ENCODE measurements at places on chromosomes 1 and 21.

- no peak for DNase-seq
Measured at GRCh38 chr1:106458866-106459265, 597.6 kb upstream of the PRMT6 start.

GRCh38 chr21:40177979-40178378 is 310.7 kb downstream of the PCP4 start:
- DNase-seq, result no peak

DNA sequence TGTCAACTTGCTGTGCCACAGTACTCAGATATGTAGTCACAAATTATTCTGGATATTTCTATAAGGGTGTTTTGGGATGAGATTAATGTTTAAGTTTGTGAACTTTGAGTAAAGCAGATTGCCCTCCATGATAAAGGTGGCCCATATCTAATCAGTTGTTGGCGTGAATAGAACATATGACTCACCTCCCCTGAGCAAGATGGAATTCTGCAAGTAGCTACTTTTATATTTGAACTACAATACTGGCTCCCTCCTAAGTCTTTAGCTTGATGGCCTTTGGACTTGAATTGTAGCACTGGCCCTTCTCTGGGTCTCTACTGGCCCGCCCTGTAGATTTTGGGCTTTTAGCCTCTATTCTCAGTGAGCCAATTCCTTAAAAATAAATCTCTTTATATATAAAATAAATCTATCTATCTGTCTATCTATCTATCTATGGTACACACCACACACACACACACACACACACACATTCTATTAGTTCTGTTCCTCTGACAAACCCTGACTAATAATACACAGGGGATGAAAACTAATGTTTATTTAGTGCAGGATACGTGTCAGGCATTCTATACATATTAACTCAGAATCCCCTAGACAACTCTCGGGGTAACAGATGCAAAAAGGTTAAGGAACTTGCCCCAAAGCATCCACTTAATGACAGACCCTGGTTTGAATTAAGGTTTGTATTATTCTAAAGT is 37.9 kb upstream of the PDC start:
- no peak for DNase-seq

GRCh38 chr1:153447498-153448170 is 12.8 kb downstream of the S100A7 start:
- DNase-seq, result no peak

GRCh38 chr1:113784104-113784779 is 25.0 kb upstream of the PHTF1 start:
- DNase-seq, result no peak

- no peak for DNase-seq
Measured at GRCh38 chr1:117511273-117511672, 94.6 kb upstream of the TENT5C start.

DNA sequence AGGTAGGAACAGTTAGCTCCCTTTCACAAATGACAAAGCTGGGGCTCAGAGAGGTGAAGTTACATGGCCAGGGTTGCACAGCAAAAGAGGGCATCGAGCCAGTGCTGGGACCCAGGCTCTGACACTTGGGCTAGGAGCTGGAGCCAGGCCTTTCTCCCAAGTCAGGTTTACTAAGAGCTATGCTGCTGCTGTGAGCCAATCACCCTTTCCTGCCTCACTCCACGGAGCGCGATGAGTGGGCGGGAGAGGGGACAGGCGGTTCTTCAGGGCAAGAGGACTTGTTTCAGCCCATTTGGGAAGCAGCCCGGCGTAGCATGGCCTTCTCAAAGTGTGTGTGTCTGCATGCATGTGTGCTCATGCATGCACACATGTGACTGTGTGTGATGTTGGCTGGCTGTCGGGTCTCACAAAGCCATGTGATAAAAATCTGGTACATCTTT is 10.6 kb downstream of the ID3 start:
- no peak for DNase-seq

DNA sequence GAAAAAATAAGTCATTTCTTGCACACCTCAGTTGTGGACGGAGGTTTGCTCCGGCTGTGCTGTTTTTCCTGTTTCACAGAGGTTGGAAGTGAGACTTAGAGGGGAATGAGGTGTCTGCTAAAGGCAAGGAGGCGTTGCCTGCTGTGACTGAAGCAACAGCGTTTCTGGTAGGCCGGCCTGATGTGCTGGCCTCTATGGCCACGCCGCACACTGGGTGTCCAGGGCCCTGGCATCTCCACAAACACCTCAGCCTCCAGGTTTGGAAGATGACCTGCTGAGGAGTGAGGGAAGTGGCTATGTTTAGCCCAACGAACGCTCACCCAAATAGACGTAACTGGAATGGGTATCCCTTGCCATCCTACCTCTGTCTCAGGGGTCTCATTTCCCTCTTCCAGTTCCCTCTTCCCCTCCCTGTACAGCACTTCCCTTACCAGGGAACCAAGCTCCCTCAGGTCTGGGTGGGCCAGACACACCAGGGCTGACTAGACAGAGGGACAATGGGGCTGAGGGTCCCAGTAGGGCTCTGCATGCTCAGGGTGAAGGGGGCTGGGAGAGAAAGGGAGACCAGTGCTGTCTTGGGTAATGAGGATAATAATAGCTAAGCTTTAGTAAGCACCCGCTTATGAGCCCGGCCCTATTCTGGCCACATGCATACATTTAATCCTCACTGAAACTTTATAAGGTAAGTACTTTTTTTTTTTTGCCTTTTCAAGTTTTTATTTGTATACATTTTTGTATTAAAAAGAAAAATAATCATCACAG is 11.9 kb downstream of the CACNA1S start:
- DNase-seq, result no peak

DNA sequence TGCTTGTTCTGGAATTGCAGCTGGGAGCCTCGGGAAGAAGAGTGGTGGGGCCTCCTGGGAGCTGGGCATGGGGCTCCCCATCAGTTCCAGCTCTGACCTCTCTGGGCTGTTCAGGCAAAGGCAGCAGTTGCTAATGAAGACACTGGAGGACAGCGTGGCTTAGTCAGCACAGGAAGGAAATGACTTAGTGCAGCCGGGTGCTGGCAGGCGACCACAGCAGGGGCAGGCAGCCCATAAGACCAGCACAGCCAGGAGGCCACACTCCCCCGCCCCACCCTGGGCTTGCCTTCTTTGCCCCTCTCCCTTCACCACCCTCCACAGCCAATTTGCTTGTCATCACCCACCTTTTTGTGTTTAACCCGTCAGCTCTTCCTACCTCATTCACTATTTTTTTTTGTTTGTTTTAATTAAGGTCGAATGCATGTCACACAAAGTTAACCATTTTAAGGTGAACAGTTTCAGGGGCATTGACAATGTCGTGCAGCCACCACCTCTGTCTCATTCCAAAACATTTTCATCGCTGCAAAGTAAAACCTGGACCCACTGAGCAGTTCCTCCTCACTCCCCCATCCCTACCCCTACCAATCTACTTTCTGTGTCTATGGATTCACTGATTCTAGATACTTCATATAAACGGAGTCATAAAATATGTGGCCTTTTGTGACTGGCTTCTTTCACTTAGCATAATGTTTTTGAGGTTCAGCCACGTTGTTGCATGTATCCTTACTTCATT is 10.9 kb downstream of the OLIG2 start:
- peak; percentile 25 for DNase-seq

DNA sequence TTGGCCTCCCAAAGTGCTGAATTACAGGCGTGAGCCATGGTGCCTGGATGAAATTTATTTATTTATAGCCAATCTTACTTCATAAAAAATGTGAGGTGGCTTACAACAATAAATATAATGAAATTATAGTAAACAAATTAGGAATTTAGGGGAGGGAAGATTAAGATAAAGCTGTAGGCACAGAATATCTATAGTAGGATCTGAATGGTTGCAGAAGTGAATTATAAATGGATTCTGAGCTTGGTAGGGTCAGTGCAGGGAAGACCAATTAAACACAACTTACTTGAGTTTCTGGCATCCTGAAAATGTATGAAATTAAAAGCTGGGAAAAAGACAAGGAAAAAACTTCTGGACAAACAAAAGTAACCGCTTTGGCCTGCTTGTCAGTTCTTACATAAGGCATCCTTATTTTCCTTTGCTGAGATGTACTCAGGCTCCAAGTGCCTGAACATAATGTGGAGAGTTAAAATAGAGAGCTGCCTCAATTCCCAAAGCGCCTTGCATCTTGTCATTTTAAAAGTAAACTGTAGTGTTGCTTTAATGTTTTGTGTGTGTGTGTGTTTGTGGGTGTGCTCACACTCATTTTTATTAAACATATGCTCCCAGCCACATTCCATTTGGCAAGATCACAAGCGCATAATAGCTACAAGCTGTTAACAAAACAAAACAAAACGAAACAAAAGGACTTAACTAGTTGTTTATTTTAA is 247.3 kb downstream of the S1PR1 start:
- DNase-seq, result no peak

DNA sequence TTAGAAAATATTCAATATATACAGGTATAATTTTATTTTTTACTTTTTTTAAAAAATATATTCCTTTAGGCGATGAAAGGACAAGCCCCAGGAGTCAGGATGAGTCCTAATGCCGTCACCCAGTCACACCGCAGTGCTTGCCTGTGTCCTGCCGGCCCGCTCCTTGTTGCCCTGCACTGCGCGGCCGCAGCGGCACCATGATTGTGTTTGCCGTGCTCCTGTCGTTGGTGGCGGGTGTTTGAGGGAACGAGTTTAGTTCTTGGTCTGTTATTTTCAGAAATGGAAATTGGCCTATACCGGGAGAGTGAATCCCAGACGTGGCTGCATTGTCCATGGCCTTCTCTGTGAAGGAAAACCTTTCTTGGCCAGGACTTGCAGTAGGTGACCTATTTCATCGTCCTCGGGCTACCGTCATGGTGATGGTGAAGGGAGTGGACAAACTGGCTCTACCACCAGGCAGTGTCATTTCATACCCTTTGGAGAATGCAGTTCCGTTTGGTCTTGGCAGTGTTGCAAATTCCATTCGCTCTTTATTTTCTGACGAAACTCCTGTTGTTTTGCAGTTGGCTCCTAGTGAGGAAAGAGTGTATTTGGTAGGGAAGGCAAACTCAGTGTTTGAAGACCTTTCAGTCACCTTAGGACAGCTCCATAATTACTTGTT is 45.9 kb upstream of the CRB1 start:
- DNase-seq, result no peak

DNA sequence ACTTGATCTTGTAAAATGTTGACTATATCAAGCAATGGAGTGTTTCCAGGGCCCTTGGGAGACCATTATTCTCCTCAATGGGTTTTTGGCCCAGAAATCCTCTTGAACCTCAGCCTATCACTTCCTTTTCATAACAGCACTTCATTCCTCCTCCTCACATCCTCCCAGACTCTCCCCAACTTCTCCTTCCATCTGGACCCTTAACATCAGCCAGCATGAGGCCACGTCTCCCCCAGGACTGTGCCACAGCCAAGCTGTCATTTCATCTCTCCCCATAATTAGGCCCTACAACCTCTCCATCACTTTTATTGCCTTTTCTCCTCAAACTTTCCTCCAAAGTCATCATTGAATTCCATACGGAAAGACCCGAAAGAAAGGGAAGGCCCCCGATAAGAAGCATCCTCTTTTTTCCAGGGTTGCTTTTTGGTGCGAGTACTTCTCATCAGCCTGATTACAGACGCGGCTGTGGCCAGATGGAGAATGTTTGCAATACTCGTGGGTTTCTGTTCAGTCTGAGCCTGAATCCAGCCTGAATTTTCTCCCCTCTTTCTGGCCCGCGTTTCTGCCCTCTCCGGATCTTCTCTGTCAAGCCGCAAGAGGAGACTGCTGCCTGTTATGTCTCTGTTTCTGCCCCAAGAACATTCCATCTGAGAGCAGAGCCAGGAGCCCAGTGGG is 52.7 kb upstream of the SLC25A33 start:
- no peak for DNase-seq

DNA sequence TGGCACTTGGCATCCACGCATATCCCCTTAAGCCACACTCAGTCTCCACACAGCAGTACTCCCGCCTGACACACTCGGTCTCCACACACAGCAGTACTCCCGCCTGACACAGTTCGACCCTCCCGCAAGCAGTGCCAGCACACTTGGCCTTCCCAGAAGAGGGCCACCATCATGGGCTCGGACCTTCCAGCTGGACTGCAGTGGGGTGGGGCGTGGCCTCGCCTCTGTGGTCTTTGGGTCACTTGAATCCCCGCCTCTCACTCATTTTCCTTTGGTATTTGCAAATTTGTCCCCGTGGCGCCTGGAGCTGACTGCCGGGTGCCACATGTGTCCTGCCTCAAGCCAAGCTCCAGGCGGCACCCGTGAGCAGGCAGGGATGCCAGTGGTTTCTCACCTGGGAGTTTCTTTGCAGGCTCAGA is 63.7 kb downstream of the FAAP20 start:
- DNase-seq, result no peak

Data from glomerular endothelial cell (primary cell).